ENCODE measurements at places on chromosomes 7 and 10.

- peak; percentile 92 for DNase-seq
Observed at GRCh38 chr10:92573798-92574547, at the start of gene IDE. Gene IDE (minus strand): TSS chr10:92574093. CDS start chr10:92574019, 74 bp downstream.

DNA sequence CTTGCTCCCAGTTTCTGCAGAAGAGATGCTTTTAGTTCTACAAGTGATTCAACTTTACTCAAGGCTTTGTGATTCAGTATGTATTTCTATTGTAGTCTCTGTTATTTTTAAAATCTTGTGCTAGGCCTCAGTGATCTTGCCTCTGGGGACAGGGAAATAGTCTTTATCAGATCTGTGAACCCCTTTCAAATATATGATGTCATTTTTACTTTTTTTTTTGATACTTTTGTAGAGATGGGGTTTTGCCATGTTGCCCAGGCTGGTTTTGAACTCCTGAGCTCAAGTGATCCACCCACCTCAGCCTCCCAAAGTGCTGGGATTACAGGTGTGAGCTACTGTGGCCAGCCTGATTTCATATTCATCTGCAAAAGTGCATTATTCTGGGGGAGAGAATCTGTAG is 3.4 kb downstream of the SNX10 start:
- DNase-seq, result no peak

DNA sequence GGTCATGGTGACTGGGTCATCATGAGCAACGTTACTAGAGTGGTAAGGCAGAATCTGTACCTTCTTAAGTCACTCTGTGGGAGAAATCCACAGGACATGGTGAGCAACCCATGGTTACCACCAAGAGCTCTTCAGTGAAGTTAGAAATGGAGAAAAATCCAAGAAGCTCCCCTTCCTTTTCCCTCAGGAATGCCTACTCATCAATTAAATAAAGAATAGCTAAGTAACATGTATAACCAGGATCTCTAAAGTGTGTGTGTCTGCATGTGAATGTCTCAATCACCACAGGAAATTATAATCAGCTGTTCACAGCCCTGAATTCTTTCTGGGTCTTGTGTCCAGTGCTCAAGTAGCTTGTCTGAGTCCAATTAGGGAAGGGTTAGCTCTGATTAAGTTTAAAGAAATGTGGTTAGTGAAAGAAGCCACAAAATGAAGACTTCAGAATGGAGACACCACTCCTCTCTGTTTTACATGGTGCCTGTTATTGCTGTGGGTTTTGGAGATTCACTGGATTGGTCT is 73.2 kb downstream of the SEM1 start:
- no peak for DNase-seq

DNA sequence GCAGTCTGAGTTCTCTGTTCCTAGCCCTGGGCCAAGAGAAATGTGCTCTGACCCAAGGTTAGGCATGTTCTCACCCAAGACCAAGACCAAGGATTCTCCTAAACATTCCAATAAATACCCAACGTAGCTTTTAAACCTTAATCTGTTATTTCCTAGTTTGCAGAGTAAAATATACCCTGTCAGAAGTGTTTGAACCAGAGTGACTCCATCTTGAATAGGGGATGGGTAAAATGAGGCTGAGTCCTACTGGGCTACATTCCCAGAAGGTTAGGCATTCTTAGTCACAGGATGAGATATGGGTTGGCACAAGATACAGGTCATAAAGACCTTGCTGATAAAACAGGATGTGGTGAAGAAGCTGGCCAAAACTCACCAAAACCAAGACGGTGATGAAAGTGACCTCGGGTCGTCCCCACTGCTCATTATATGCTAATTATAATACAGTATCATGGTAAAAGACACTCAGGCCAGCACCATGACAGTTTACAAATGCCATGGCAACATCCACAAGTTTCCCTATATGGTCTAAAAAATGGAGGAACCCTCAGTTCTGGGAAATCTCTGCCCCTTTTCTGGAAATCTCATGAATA is 27.7 kb downstream of the PLXNA4 start:
- no peak for DNase-seq

- no peak for DNase-seq
Observed at GRCh38 chr10:63769367-63769766, 248.2 kb downstream of the REEP3 start.

GRCh38 chr10:70576803-70577517 is 25.6 kb downstream of the PRF1 start:
- no peak for DNase-seq

- DNase-seq, result no peak
Observed at GRCh38 chr10:123993534-123994416, 99.6 kb downstream of the CHST15 start.

DNA sequence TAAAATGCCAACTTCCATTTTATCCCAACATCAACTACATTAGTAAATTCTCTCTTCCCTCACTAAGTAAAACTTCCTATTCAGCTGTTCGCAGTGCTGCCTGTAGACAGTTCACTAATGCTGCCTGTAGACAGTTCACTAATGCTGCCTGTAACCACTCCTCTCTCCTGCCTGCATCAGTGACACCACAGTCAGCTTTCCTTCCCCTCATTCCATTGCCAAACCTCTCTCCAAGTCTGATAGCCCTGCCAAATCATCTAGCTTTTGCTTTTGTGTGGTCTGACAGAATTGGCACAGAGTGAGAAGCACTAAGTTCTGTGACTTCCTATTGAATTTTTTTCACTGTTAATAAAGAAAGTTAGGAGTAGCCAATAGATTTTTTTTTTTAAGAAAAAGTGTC is 43.0 kb upstream of the MACC1 start:
- DNase-seq, result peak; percentile 51

Data from choroid plexus epithelial cell (primary cell).